ENCODE measurements at places on chromosomes 2 and 18. TPM values are rescaled to one million over a fixed set of nuclear protein-coding genes. Genes with fewer than 3 reads are reported as not detected.
A peak's percentile ranks its signal among the peaks of the same experiment; 100 is the strongest.

DNA sequence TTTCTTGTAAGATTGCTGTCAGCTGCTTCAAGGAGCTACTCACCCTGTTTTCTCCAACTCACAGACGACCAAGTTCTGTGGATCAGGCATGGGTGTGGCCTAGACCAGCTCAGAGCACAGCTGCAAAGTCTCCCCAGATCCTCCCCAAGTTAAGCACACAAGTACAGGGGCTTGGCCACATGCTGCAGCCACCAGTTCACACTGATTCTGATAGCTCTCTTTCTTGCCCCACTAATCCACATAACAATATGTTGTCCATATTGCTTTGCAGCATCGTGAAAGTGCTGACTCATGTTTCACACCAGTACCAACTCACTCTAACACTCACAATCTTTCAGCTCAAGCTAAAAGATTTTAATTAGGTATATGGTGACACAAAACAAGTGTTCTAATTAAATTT lies 437.0 kb downstream of the PARD3B start:
- H3K4me3 ChIP-seq: no peak overlapping the region
- H3K27ac ChIP-seq: no peak overlapping the region
- no peak for DNase-seq

GRCh38 chr2:54557601-54558187 lies 101.6 kb downstream of the SPTBN1 start:
- peak; percentile 70 for DNase-seq
- peaks cover 37% of the 10 kb centered on the region for H3K4me1 ChIP-seq
- no peaks in the 10 kb centered on the region for H3K27me3 ChIP-seq

IL1F10 gene
- not detected for total RNA-seq

- no peaks in the 10 kb centered on the region for H3K27me3 ChIP-seq
- no peaks in the 10 kb centered on the region for H3K36me3 ChIP-seq
- no peak for DNase-seq
- no peak overlapping the region for H3K27ac ChIP-seq
These were observed 125.7 kb downstream of the MAP2 start for GRCh38 chr2:209549589-209549988.

ESPNL gene
- not detected for total RNA-seq

DNA sequence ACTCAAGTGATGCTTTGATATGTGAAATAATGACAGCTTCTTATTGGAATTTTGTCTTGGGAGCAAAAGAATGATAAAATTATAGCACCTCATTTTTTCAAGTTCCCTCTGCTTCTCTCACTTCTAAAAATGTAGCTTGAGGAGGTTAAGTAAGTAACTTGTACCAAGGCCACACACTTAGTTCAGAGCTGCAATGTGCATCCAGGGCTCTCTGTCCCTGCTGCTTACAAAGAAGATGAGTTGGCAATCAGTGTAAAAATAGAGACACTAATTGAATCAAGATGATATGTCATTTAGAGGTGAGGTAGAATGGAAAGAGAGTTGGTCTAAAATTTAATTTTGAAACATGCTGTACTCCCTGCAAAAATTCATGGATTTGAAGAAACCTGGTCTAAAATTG lies 312.0 kb upstream of the TNP1 start:
- H3K36me3 ChIP-seq: no peaks in the 10 kb centered on the region
- peaks cover 7% of the 10 kb centered on the region for H3K4me1 ChIP-seq
- no peaks in the 10 kb centered on the region for H3K27me3 ChIP-seq

DNA sequence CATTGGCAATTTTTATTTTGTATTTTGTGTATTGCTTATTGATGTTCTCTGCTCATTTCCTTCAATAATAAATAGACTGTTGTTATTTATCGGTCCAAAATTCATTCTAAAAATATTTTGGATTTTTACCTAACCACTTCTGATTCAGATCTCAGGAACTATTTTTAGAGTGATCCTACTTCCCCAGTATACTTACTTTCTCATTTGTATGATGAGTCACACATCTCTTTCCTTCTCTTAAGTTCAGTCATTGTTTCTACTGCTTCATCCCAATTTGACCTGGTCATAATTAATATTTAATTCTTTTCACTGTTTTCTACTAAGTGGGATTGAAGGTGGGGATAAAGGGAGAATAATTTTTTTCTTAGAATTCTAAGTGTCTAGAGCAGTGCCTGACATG lies 75.1 kb downstream of the AGPS start:
- peaks cover 13% of the 10 kb centered on the region for H3K4me1 ChIP-seq
- H3K27me3 ChIP-seq: no peaks in the 10 kb centered on the region
- 0 out of 2 replicates have a peak, but pooled peaks cover 12% of the 10 kb centered on the region for H3K36me3 ChIP-seq
- H3K4me3 ChIP-seq: no peak overlapping the region

GRCh38 chr2:43103093-43103404 lies 123.4 kb downstream of the ZFP36L2 start:
- DNase-seq: no peak
- no peak overlapping the region for H3K4me3 ChIP-seq
- H3K27ac ChIP-seq: no peak overlapping the region
- no peaks in the 10 kb centered on the region for H3K36me3 ChIP-seq
- H3K27me3 ChIP-seq: no peaks in the 10 kb centered on the region

GRCh38 chr2:119106301-119106897 lies 52.2 kb downstream of the C1QL2 start:
- H3K4me1 ChIP-seq: no peaks in the 10 kb centered on the region
- no peak overlapping the region for H3K27ac ChIP-seq
- H3K36me3 ChIP-seq: peaks cover 6% of the 10 kb centered on the region
- H3K27me3 ChIP-seq: no peaks in the 10 kb centered on the region

DNA sequence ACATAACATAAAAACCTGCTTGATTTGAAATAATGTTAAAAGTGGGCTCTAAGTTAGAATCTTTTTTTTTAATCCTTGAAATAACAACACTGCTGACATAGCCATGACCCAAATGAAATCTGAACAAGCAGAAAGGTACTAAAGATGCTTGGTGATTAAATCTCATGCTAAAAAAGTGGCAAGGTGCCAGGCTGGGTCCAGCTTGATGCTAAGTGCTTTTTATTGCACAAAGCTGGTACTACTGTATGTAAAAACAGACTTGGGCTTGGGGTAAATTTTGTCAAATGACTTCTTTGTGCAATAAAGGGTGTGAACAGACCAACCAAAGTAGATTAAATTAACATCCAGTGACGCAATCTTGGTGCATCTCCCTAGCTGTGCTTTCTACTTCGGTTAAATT lies 13.4 kb downstream of the BCL11A start:
- H3K27me3 ChIP-seq: no peaks in the 10 kb centered on the region
- H3K4me3 ChIP-seq: no peak overlapping the region
- no peak overlapping the region for H3K27ac ChIP-seq
- DNase-seq: no peak
- no peaks in the 10 kb centered on the region for H3K4me1 ChIP-seq
- H3K36me3 ChIP-seq: peaks cover 10% of the 10 kb centered on the region

THSD7B gene
- under 0.01 TPM for total RNA-seq

KATNAL2 gene
- 2.0 TPM for total RNA-seq

NT5C1B gene
- not detected for total RNA-seq

- H3K27me3 ChIP-seq: no peaks in the 10 kb centered on the region
- no peak for DNase-seq
- H3K4me1 ChIP-seq: no peaks in the 10 kb centered on the region
- no peak overlapping the region for H3K4me3 ChIP-seq
These were observed 95.4 kb downstream of the PMS1 start for GRCh38 chr2:189879716-189880081.

DNA sequence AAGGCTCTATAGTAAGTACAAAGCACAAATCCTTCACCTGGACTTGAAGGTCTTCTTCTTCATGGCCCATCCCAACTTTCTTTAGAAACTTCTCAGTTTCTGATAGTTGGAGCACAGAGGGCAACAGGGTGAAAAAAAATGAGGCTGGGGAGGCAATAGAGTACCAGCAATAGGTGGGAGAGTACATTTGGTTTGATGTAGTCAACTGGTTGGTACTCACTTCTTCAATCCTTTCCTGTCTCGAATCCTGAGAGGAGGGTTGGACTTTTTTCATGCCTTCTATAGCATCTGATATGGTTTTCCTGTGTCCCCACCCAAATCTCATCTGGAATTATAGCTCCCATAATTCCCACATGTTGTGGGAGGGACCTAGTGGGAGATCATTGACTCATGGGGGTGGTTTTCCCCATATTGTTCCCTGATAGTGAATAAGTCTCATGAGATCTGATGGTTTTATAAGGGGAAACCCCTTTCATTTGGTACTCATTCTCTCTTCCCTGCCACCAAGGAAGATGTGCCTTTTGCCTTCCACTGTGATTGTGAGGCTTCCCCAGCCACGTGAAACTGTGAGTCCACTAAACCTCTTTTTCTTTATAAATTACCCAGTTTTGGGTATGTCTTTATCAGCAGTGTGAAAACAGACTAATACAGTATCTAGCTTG lies 75.9 kb upstream of the LCLAT1 start:
- no peaks in the 10 kb centered on the region for H3K27me3 ChIP-seq
- H3K4me1 ChIP-seq: peaks cover 10% of the 10 kb centered on the region
- H3K4me3 ChIP-seq: no peak overlapping the region
- H3K27ac ChIP-seq: no peak overlapping the region

- no peaks in the 10 kb centered on the region for H3K27me3 ChIP-seq
- DNase-seq: no peak
- no peaks in the 10 kb centered on the region for H3K4me1 ChIP-seq
- no peak overlapping the region for H3K4me3 ChIP-seq
- no peak overlapping the region for H3K27ac ChIP-seq
- H3K36me3 ChIP-seq: no peaks in the 10 kb centered on the region
These were observed 777.9 kb downstream of the DCC start for GRCh38 chr18:53117851-53118250.

MRO gene
- total RNA-seq: 0.55 TPM

EML6 gene
- 15.7 TPM for total RNA-seq

RSAD2 gene
- total RNA-seq: 2.1 TPM

GRCh38 chr2:9967053-9967775 lies 15.7 kb downstream of the GRHL1 start:
- no peaks in the 10 kb centered on the region for H3K27me3 ChIP-seq
- H3K36me3 ChIP-seq: peaks cover 3% of the 10 kb centered on the region
- H3K4me3 ChIP-seq: no peak overlapping the region
- peak overlapping the region; percentile 54 for H3K27ac ChIP-seq

GRCh38 chr18:60892441-60892840 lies 440.8 kb upstream of the CDH20 start:
- H3K27me3 ChIP-seq: peaks cover under 1% of the 10 kb centered on the region
- peak overlapping the region; percentile 89 for H3K27ac ChIP-seq
- peak; percentile 47 for DNase-seq
- H3K36me3 ChIP-seq: no peaks in the 10 kb centered on the region

PAX8 gene
- total RNA-seq: 2.6 TPM

DNA sequence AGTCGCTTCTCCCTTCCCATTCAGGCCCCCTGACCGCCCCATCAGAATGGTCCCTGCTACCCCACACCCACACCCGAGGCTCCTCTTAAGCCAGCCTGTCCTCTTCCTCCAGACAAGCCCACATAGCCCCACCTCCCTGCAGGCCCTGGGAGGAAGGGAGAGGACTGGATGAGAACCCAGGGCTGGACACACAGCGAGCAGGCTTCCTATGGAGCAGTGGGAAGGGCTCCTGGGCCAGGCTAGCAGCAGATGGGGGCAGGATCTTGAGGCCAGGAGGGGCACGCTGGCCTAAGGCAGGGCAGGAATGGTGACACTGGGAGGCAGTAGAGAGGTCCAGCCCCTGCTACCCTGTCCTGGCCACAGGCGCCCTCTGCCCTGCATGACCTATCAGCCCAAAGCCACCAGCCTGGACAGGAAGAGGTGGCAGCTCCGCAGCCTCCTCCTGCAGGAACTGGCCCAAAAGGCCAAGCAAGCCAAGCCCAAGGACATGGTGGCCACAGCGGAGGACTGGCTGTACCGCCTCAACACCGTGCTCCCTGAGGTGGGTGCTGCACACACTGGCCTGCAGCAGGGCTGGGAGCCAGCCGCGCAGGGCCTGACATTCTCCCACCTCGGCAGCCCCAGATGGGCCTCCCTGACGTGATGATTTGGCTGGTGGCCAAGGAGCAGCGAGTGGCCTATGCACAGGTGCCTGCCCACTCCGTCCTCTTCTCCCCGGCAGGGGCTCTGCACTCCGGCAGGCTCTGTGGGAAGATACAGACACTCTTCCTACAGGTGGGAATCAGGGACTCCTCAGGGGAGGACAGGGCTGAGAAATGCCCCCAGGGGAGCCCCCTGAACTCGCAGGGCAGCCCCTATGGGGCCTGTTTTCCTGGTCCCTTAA lies 43.3 kb downstream of the FER1L5 start:
- H3K4me1 ChIP-seq: no peaks in the 10 kb centered on the region
- H3K27me3 ChIP-seq: no peaks in the 10 kb centered on the region
- no peak overlapping the region for H3K27ac ChIP-seq
- H3K4me3 ChIP-seq: no peak overlapping the region
- no peaks in the 10 kb centered on the region for H3K36me3 ChIP-seq
- no peak for DNase-seq

RRM2 gene
- total RNA-seq: 229 TPM

GRCh38 chr2:98701230-98701629 lies 29.7 kb downstream of the MGAT4A start:
- H3K27ac ChIP-seq: no peak overlapping the region
- peaks cover 30% of the 10 kb centered on the region for H3K4me1 ChIP-seq
- no peaks in the 10 kb centered on the region for H3K27me3 ChIP-seq
- H3K4me3 ChIP-seq: no peak overlapping the region

DNA sequence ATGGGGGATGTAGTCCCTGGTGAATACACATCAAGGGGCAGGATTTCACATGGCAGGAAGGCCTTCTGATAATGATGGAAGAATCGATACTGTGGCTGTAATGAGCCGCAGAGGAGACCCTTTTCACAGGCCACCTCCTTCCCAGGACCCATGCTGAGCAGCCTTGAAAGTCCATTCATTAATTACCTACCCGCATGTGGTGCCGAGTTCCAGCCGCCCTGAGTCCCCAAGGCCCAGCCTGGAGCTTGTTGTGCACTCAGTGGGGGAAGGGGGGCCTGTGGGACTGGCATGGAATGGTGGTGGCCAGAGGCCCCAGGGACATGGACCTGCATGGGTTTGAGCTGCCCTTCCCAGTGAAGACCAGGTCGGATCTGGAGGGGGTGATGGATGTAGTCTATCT lies 25.5 kb downstream of the ASB18 start:
- no peak overlapping the region for H3K27ac ChIP-seq
- H3K4me3 ChIP-seq: no peak overlapping the region

EFHD1 gene
- not detected for total RNA-seq

Measured in PC-3 (cell line).